ENCODE measurements at places on chromosomes 4 and X.

- DNase-seq: no peak
These were observed 218.6 kb downstream of the GRID2 start for GRCh38 chr4:92522356-92522755.

DNA sequence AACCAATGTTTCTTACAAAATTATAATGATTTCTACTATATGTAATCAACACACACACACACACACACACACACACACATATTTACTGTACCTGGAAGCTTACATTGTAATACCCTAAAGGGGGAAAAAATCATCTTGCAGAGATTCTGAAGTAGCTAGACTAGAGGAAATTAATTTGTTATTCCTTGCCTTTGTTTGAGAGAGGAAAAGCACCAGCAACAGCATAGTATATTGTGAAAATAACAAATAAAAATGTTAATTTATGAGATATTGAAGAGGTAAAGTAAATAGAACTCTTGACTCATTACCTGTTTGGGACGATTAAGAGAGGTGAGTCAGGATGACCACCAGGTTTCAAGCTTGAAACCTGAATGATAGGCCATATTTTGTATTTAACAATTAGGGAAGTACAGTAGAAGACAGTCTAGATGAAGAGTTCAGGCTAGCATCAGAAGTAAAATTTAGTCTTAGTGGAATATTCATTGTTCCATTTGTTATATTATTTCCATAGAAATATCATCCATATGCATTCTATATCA lies 873.4 kb upstream of the PCDH10 start:
- DNase-seq: no peak

GRCh38 chrX:25023908-25024307 lies 8.1 kb upstream of the ARX start:
- no peak for DNase-seq

GRCh38 chr4:124414276-124415040 lies 298.1 kb downstream of the ANKRD50 start:
- DNase-seq: no peak

GRCh38 chrX:71607488-71607887 lies 10.8 kb downstream of the CXCR3 start:
- no peak for DNase-seq

- DNase-seq: no peak
These were observed 128.6 kb downstream of the SHROOM3 start for GRCh38 chr4:76563454-76564122.

- no peak for DNase-seq
These were observed 22.4 kb downstream of the LPAR4 start for GRCh38 chrX:78769946-78770345.

DNA sequence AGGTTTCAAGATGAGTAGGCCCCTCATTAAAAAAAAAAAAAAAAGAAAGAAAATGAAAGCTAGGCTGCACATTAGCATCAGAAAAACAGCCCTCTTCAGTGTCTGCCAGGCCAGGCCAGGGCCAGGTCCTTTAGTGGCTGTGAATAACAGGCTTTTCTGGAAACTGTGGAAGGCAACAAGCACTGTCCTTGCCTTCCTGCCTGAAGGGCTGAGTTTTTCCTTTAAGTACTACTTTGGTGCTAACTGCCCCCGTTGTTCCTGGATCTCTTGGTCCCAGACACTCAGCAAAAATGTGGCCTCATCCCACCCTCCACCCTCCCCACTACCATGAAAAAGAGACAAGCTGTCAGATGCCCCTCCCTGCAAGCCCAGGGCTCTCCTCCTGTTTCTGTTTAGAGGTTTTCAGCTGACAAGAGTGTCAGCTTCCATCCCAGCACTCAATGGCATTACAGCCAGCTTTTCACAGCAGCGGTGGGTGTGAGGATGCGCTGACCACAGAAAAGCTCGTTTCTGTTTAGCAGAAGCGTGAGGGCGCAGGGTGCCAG lies 174.2 kb downstream of the NHS start:
- no peak for DNase-seq

DNA sequence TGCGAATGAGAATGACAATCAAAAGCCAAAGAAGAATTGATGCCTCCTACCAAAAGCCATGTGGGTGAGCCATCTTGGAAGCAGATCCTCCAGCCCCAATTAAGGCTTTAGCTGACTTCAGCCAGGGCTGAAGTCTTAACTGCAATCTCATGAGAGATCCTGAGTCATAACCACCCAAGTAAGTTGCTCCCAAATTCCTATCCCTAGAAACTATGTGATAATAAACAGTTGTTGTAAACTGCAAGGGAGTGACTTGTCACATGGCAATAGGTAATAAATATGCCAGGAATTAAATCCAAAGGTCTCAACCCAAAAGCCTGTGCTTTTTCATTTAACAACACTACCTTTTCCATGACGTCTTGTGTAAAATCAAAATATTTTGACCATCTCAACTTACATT lies 154.2 kb upstream of the TBL1X start:
- DNase-seq: no peak
